Activated T-cell treated with anti-CD3 and anti-CD28 coated beads, Interleukin-2, amount 50 U/mL, for 72 hours (primary cell): ENCODE measurements at places on chromosomes 3 and 15. TPM values are rescaled to one million over a fixed set of nuclear protein-coding genes. Genes with fewer than 3 reads are reported as not detected.

- no peak overlapping the region for H3K27ac ChIP-seq
- no peak overlapping the region for H3K4me3 ChIP-seq
- no peaks in the 10 kb centered on the region for H3K36me3 ChIP-seq
- no peak for DNase-seq
- H3K4me1 ChIP-seq = no peaks in the 10 kb centered on the region
- peaks cover 12% of the 10 kb centered on the region for H3K27me3 ChIP-seq
Measured at GRCh38 chr15:33807665-33808064, 160.6 kb upstream of the CHRM5 start.

DNA sequence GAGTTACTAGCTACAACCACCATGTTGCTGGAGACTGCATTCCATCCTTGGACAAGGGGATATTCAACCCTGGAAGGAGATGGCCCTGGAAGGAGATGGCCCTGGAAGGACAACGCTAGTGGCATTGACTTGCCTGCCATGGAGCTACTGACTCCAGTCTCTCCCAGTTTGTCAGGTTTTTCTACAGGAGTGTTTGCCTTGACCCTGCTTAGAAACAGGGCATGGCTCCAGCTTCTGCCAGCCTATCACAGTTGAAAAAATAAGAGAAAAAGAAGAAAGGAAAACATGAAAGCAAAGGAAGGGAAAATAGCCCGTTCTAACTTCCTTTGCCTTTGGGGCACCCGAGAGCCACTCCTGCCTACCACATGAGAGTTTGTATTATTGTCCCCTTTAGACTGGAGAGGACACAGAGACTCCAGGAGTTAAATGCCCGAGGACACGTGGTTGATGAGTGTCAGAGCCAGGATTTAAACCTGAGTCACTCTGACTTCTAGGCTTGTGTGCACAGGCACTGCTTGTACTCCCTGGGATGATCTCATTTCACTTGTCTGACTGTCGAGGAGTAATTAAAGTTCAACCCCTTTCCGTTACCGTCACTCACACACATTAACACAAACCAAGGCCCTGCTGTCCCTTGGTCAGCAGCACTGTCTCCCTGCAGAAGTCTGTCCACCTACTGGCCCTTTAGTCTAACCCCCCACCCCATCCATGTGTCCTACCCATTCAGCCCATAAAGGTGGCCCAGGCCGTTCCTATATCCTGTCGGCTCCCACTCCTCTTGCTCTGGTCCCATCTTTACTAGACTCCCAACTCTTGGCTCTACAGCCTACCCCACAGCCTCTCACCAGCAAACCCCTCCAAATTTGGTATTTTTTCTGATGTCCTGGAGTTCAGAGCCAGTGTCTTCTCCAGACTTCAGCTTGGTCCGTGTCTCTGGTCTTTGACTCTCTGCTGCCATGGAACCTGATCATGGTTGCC lies 46.1 kb downstream of the C2CD4A start:
- no peaks in the 10 kb centered on the region for H3K36me3 ChIP-seq
- H3K27me3 ChIP-seq = peaks cover 17% of the 10 kb centered on the region
- H3K4me1 ChIP-seq = peaks cover 15% of the 10 kb centered on the region
- no peak overlapping the region for H3K4me3 ChIP-seq

GRCh38 chr3:125582707-125583106 lies 12.6 kb downstream of the OSBPL11 start:
- H3K4me3 ChIP-seq = no peak overlapping the region
- no peaks in the 10 kb centered on the region for H3K27me3 ChIP-seq
- H3K27ac ChIP-seq = no peak overlapping the region
- H3K4me1 ChIP-seq = peaks cover 13% of the 10 kb centered on the region
- no peak for DNase-seq

GRCh38 chr3:57004229-57004628 lies 56.2 kb upstream of the SPATA12 start:
- no peak overlapping the region for H3K27ac ChIP-seq
- H3K27me3 ChIP-seq = peaks cover 6% of the 10 kb centered on the region
- no peaks in the 10 kb centered on the region for H3K36me3 ChIP-seq
- peaks cover 5% of the 10 kb centered on the region for H3K4me1 ChIP-seq
- DNase-seq = no peak

GRCh38 chr15:90988296-90988695 lies 6.0 kb downstream of the PRC1 start:
- no peaks in the 10 kb centered on the region for H3K27me3 ChIP-seq
- no peak for DNase-seq
- H3K4me3 ChIP-seq = peak overlapping the region; percentile 12

ZNF445 gene
- total RNA-seq = 18.4 TPM

BOC gene
- total RNA-seq = 0.31 TPM

CCR1 gene
- total RNA-seq = 0.17 TPM

MNS1 gene
- total RNA-seq = not detected
